ENCODE measurements at places on chromosomes 3 and 15. TPM values are rescaled to one million over a fixed set of nuclear protein-coding genes. Genes with fewer than 3 reads are reported as not detected.

Gene C3orf80
- 0.86 TPM for total RNA-seq

GRCh38 chr3:147881933-147882332 is 472.8 kb downstream of the ZIC1 start:
- DNase-seq: no peak

Gene PLSCR5
- not detected for total RNA-seq

DNA sequence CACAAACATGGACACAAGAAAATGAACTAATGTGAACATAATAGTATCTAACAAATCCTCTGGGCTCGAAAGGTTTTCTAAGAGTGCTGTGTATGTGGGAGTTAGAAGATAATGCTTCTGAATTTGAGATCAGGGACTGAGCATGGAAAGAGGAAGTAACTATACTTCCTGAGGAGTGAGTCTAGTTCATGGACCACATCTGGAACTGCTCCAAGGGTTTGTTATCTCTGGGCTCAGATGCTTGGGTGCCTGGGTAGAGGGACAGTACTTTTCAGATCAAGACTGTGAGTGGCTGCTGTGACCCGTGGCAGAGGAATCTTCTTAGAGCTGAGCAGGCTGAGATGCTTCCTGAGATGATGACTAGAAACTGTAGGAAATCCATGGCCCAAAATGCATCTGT is 28.5 kb downstream of the TBC1D23 start:
- no peak for DNase-seq

- DNase-seq: no peak
These were observed 258.4 kb upstream of the AGTR1 start for GRCh38 chr3:148439254-148439822.

DNA sequence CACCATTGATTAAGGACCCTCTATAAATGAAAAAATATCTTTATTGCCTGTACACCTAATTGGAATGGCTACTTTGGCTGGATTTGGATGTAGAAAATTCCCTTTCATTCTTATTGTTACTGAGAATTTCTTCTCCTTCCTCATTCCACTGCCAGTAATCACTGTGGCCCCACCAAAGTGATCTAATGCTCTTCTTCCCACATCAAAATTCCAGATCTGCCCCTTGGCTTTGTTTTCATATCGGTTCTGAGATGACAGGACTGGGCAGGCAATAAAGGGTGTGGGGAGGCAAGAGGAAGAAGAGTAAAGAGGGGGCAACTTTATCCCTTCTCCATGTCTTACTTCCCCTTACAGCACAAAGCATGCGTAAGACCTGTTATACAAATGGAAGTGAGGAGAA is 2.1 kb downstream of the ANKUB1 start:
- DNase-seq: no peak

Gene GNAT1
- total RNA-seq: not detected

DNA sequence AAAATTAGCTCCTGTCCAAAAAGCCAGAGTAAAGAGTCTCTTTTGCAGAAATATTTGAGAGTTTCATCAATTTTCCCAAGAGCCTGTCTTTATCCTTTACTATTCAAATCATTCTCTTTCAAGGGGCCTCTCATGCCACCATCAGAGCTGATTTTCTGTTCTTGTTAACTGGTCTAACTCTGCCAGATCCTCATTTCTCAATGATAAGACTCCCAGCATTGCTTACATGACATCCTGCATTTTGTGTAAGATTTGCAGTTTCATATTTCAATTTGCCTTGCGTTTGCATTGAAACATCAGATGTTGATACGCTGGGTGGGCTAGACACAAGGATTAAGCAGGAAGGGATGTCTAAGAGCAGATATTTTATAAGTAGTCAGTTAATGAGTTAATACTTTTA is 228.7 kb downstream of the TBL1XR1 start:
- DNase-seq: no peak

Gene FANCD2OS
- total RNA-seq: not detected

- DNase-seq: peak; percentile 50
These were observed 575 bp upstream of the PCYT1A start for GRCh38 chr3:196288141-196288460.

- DNase-seq: no peak
These were observed 81.2 kb upstream of the WDR72 start for GRCh38 chr15:53840681-53841080.

GRCh38 chr3:194875581-194876402 is 190.1 kb downstream of the FAM43A start:
- DNase-seq: no peak

Gene CCDC9B
- 40.3 TPM for total RNA-seq

DNA sequence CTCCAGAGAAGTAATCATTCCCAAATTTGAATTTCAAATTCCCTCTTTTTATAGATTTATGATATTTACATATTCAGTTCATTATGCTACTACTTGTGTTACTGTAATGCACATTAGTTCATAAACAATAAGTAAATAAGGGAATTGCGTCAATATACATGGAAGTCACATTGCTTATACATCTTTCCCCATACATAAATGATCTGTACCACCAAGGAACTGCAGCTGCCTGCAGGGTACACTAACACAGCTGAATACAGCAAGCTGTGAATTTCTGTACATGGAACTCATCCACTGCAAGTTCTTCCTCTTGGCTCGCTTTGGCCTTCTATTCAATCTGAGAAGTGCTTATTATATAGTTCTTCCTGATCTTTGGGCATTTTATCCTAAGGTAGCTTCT is 15.5 kb downstream of the CASR start:
- DNase-seq: no peak

Gene FEZF2
- not detected for total RNA-seq

All from fibroblast of villous mesenchyme (primary cell).